ENCODE measurements at places on chromosomes 3 and 15.

DNA sequence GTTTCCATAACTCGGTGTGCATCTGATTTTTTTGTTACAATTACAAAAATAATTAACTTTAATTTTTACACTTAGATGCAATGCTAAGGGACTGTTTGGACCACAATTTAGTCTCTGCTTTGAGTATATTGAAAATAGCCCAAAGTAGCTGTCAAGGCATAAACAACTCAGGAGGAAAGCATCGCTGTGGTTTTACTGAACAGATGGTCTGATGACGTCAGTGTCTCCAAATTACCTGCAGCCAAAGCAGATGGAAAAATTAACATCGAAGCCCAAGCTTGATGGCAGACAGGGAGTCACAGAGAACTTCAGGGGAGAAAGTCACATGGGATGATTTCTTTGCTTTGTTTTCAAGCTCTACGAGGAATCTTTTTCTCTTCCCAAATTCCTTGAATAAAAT is 83.1 kb upstream of the PLCL2 start:
- DNase-seq: peak; percentile 85

GRCh38 chr3:146715170-146715569 is 110.0 kb upstream of the PLSCR5 start:
- DNase-seq: no peak

- DNase-seq: no peak
These were observed 26.8 kb downstream of the PAQR5 start for GRCh38 chr15:69325456-69325971.

DNA sequence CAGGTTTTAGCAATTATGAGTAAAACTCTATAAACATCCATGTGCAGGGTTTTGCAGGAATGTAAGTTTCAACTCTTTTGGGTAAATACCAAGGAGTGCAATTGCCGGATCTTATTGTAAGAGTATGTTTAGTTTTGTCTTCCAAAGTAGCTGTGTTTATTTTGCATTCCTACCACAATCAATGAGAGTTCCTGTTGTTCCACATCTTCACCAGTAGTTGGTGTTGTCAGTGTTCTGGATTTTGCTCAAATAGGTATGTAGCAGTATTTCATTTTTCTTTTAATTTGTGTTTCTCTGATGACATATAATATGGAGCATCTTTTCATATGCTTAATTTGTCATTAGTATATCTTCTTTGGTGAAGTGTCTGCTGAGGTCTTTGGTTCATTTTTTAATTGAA is 185.1 kb upstream of the GALNT15 start:
- DNase-seq: no peak

DNA sequence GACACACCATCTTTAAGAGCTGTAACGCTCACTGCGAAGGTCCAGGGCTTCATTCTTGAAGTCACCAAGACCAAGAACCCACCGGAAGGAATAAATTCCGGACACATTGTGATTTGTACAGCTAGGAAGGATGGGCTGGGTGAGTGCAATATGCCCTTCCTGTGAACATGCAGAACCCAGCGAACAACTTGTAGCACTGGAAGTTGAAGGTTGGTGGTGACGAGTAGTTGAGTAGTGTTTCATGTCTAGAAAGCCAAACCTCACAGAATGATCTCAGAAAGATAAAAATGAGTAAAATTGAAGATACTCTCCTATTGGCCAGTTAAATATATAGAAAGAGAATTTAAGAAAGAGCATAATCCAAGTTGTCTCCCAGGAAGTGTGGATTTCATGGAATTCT is 462.2 kb upstream of the CFAP20DC start:
- no peak for DNase-seq

DNA sequence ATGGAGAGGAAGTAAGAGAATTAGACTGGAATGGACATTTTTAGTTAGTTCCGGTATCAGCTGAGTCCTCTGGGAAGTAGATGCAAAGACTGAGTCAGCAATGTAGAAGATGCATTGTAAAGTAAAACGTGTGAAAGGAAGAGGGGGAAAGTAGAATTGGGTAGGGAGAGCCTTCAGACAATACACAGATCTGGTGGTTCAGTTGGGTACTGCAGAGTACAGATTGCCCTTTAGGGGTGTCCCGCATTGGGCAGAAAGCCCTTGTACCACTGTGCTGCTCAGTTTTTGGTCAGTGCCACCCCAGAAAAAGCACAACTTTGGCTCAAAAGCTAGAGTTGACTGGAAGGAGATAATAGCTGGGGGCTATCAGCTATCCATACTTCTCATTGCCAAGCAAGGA is 247.4 kb downstream of the KBTBD8 start:
- DNase-seq: no peak

DNA sequence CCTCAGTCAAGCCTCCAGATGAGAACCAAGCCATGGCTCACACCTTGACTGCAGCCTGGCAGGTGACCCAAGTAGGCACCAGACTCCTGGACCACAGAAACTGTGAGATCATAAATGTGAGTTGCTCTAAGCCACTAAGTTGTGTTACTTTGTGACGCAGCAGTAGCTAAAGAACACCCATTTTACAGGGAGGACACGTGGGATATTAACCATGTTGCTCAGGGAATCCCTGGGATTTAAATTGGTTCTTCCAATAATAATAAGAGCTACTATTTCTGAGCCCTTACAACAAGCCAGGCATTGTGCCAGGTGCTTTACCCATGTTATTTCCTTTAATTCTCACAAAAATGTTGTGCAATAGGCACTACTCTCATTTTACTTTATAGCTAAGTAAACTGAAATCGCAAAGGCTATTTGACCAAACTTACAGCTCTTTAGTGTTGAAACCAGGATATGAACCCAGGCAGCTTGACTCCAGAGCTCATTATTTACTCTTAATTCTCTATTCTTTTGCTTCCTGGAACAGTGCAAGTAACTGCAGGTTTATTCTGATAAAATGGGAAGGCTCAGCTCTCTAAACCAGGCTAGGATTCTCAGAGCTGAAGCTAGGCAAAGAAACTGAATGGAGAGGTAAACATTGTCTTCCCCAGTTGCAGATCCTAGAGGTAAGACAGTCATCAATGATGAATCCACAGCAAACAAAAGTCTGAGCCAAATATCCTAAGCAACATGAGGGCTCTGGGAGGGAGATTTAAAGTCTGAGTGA is 294.4 kb downstream of the KBTBD8 start:
- DNase-seq: no peak

- no peak for DNase-seq
These were observed 3.2 kb downstream of the EIF1B start for GRCh38 chr3:40312661-40313226.

- DNase-seq: no peak
These were observed 622.7 kb upstream of the GBE1 start for GRCh38 chr3:82384181-82384580.

DNA sequence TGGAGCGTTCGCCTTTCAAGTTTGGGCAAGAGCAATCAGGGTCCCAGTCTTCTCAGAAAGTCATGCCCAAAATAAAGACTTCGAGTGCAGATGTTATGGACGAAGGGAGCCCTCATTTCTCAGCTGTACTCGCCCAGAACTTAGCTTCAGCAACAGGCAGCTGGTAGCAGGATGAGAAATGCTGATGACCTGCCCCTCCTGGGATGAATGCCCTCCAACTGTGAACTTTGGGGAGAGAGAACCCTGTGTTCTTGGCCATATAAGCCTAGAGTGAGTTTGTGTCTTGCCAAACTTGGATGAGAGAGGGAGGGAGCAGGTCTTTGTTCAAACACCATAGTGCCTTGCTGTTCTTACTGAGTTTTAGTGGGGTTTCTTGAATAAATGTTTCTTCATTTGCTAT is 400.3 kb downstream of the LRTM1 start:
- DNase-seq: no peak

Measured in cerebellum (tissue), 4 donors.